Right lobe of liver (tissue), 6 donors: ENCODE measurements at places on chromosomes 7 and 10. TPM values are rescaled to one million over a fixed set of nuclear protein-coding genes. Genes with fewer than 3 reads are reported as not detected.

The ZNF22 gene
- total RNA-seq = 25.2 TPM

GRCh38 chr10:98257961-98258360 lies 10.0 kb downstream of the LOXL4 start:
- no peak overlapping the region for H3K27ac ChIP-seq
- no peaks in the 10 kb centered on the region for H3K27me3 ChIP-seq
- no peaks in the 10 kb centered on the region for H3K36me3 ChIP-seq
- no peak for DNase-seq
- H3K4me3 ChIP-seq = no peak overlapping the region

The LFNG gene
- 1.0 TPM for total RNA-seq

The CFAP46 gene
- total RNA-seq = 0.31 TPM

- H3K4me1 ChIP-seq = peaks cover 11% of the 10 kb centered on the region
- H3K36me3 ChIP-seq = no peaks in the 10 kb centered on the region
- H3K27me3 ChIP-seq = no peaks in the 10 kb centered on the region
These were observed 1.7 kb downstream of the URGCP start for GRCh38 chr7:43904533-43905208.

GRCh38 chr7:87475359-87476178 lies at the start of gene ABCB4:
Gene ABCB4 (minus strand): TSS chr7:87475680. CDS start chr7:87475465, 215 bp downstream.
- peak within 1 kb of the TSS; percentile 79 for H3K4me3 ChIP-seq
- no peaks in the 10 kb centered on the region for H3K27me3 ChIP-seq
- no peaks in the 10 kb centered on the region for H3K36me3 ChIP-seq
- peak within 1 kb of the TSS; percentile 84 for H3K27ac ChIP-seq
- DNase-seq = peak; percentile 82

GRCh38 chr7:74418538-74418937 lies 35.2 kb upstream of the GTF2IRD1 start:
- H3K4me3 ChIP-seq = no peak overlapping the region
- H3K36me3 ChIP-seq = no peaks in the 10 kb centered on the region
- H3K27me3 ChIP-seq = no peaks in the 10 kb centered on the region
- H3K4me1 ChIP-seq = no peaks in the 10 kb centered on the region

GRCh38 chr10:103055105-103055504 lies 137.0 kb downstream of the CNNM2 start:
- H3K4me1 ChIP-seq = no peaks in the 10 kb centered on the region
- DNase-seq = no peak
- no peaks in the 10 kb centered on the region for H3K27me3 ChIP-seq
- H3K4me3 ChIP-seq = no peak overlapping the region
- no peaks in the 10 kb centered on the region for H3K36me3 ChIP-seq
- no peak overlapping the region for H3K27ac ChIP-seq

DNA sequence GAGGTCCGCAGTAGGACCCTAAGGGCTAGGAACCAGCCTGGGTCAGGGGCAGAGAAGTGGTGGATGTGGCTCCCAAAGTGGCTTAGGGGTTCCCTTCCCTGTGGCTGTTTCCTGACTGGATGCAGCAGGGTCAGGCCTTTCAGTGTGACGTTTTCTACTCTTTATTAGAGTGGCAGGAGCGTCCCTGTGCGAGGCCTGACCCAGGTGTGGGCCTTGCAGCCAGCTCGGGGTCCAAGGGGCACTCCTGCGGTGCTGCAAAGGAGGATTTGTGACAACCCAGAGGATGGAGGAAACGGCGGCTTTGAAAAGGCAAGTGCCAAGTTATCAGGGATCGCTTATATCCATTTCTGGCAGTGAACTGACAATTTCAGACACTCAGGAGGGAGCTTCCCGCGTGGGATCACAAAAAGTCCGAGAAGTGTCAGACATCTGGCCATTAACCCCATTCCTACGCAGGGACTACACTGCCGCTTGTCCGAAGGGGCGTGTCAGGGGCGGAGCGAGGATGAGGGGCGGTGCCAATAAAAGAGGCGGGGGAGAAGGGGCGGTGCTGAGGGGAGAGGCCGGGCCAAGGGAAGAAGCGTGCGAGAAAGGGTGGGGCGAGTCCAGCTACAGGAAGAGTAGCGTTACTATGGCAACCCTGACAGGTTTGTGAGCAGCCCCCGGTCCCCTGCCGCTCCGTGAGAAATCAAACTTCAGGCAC lies 98.8 kb upstream of the ZNF722 start:
- H3K27me3 ChIP-seq = no peaks in the 10 kb centered on the region
- H3K4me3 ChIP-seq = peak overlapping the region; percentile 71
- no peaks in the 10 kb centered on the region for H3K36me3 ChIP-seq
- H3K4me1 ChIP-seq = no peaks in the 10 kb centered on the region
- no peak overlapping the region for H3K27ac ChIP-seq

GRCh38 chr7:41696323-41696916 lies 6.5 kb downstream of the INHBA start:
- peak overlapping the region; percentile 44 for H3K4me3 ChIP-seq
- H3K36me3 ChIP-seq = no peaks in the 10 kb centered on the region
- peak overlapping the region; percentile 11 for H3K27ac ChIP-seq
- H3K27me3 ChIP-seq = no peaks in the 10 kb centered on the region

- no peak for DNase-seq
- peaks cover 3% of the 10 kb centered on the region for H3K4me1 ChIP-seq
- H3K4me3 ChIP-seq = no peak overlapping the region
- H3K36me3 ChIP-seq = no peaks in the 10 kb centered on the region
- no peak overlapping the region for H3K27ac ChIP-seq
These were observed 170.8 kb downstream of the AUTS2 start for GRCh38 chr7:69768986-69769595.

DNA sequence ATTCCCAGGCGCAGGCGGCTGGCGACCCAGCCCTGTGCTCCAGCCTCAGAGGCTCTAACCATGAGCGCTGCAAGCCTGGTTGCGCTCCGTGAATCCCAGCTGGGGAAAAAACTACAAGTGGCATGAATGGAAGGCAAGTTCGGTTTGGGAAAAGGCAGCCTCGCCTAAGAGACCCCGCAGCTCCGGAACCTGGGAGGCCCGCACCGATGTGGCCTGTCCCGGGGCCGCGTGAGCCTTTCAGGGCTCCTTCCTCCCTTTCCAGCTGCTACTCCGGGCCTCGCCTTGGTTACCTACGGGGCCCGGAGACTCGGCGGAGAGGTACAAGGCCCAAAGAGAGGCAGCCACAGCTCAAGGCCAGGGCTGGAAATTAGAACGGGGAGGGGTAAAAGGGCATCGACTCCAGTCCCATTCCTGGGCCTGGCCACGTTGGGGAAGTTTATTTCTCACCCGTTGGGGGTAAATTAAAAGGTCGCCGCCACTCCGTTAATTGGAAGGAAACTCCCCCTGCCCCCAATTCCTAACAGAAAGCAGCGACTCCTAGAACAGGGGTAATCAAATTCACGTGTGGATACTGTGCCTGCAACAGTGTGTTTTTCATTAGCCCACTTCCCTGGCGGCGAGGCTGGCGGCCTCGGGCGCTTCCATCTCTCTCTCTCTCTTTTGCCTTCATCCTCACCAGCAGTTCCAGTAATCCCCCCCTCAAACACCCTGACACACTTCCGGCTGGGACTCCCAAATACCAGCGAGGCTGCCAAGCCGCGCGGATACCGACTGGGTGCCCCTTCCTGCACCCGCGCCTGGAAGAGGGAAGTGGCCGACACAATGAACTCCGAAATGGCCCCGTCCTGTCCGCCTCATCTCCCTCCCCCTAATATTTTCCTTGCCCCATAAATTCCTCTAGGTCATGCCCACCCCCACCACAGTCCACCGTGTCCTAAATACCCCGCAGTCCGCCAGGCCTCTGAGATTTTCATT lies 1.5 kb upstream of the HOXA9 start:
- H3K4me3 ChIP-seq = no peak overlapping the region
- H3K27me3 ChIP-seq = peaks cover 35% of the 10 kb centered on the region
- H3K36me3 ChIP-seq = no peaks in the 10 kb centered on the region
- no peaks in the 10 kb centered on the region for H3K4me1 ChIP-seq

- H3K4me1 ChIP-seq = peaks cover 3% of the 10 kb centered on the region
- no peak overlapping the region for H3K4me3 ChIP-seq
- no peaks in the 10 kb centered on the region for H3K36me3 ChIP-seq
- H3K27ac ChIP-seq = no peak overlapping the region
- no peak for DNase-seq
These were observed 77.5 kb upstream of the KCNMA1 start for GRCh38 chr10:77715088-77715487.

- no peak for DNase-seq
- H3K36me3 ChIP-seq = no peaks in the 10 kb centered on the region
- no peak overlapping the region for H3K27ac ChIP-seq
These were observed 57.8 kb upstream of the MSRB2 start for GRCh38 chr10:23037561-23037960.

GRCh38 chr7:129843365-129843898 lies 109.3 kb downstream of the UBE2H start:
- peaks cover 7% of the 10 kb centered on the region for H3K36me3 ChIP-seq
- H3K4me3 ChIP-seq = no peak overlapping the region
- H3K27me3 ChIP-seq = no peaks in the 10 kb centered on the region
- H3K4me1 ChIP-seq = no peaks in the 10 kb centered on the region
- no peak for DNase-seq

DNA sequence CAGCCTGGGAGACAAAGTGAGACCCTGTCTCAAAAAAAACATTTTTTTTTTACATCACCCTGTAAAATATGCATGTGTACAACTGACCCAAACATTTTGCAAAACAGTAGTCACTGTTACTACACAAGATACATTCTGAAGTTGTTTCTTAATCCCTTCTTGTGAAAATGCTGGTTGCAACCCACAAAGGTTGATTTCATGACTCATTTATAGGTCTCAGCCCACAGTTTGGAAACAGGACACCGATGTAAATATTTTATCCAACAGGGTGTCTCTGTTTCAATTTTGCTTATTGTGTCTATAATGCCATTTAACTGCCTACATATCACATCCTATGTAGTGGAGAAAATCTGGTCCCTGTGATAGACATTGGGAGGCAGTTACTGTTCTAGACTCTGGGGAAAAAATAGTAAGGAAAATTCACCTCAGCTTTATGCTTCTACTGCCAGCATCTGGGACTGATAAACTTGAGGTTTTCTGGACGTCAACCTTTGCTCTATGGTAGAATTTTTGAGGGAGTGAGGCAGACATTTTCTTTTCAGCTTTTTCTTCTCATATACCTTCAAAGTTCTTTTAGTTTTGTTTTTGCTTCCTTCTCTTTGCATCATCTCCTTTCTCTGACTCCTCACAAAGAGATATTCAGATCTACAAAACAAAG lies 1.6 kb upstream of the RAB19 start:
- H3K36me3 ChIP-seq = no peaks in the 10 kb centered on the region
- no peak overlapping the region for H3K4me3 ChIP-seq
- DNase-seq = no peak
- no peaks in the 10 kb centered on the region for H3K4me1 ChIP-seq

- no peaks in the 10 kb centered on the region for H3K4me1 ChIP-seq
- no peaks in the 10 kb centered on the region for H3K27me3 ChIP-seq
- no peaks in the 10 kb centered on the region for H3K36me3 ChIP-seq
- no peak overlapping the region for H3K4me3 ChIP-seq
- no peak overlapping the region for H3K27ac ChIP-seq
These were observed 217.9 kb downstream of the GALNT17 start for GRCh38 chr7:71349682-71350481.

DNA sequence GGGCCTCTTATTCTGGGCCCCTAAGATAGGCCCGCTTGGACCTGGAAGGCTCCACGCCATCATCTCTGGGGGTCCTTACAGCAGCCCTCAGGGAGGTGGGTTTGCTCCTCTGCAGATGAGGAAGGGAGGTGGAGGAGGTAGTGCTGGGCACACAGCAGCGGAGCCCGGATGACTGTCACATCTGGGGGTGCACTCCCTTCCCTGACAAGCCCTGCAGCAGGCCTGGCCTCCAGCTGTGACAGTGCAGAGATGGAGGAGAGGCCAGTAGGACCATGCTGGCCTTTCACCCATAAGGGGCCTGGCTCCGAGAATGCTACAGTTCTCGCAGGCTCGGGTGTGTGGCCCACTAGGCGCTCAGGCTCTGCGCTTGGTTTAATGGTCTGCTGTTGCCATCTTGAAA lies 9.2 kb downstream of the GDF2 start:
- H3K4me1 ChIP-seq = no peaks in the 10 kb centered on the region
- no peak for DNase-seq
- no peaks in the 10 kb centered on the region for H3K27me3 ChIP-seq
- H3K36me3 ChIP-seq = no peaks in the 10 kb centered on the region
- H3K4me3 ChIP-seq = no peak overlapping the region

GRCh38 chr7:117025891-117026290 lies 72.6 kb downstream of the ST7 start:
- no peaks in the 10 kb centered on the region for H3K36me3 ChIP-seq
- H3K27ac ChIP-seq = no peak overlapping the region
- H3K4me1 ChIP-seq = peaks cover 10% of the 10 kb centered on the region
- DNase-seq = no peak
- H3K4me3 ChIP-seq = no peak overlapping the region
- no peaks in the 10 kb centered on the region for H3K27me3 ChIP-seq

DNA sequence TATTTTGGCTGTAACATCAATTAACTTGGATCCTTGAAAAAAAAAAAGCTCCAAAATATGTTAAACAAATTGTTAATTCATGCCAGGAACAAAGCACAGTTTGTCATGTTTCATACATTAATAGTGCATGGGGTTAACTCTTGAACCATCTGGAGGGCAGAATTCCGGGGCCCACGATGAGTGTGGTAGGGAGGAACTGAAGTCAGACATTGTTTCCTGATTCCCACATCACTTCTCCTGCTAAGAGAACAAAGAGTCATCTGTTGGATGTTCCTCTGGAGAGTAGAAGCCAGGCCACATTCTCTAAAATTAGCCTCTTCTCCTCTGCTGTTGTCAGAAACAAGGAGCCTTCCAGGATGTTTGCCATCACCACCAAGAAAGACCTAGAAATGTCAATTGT lies 54.6 kb downstream of the TMEM178B start:
- no peaks in the 10 kb centered on the region for H3K27me3 ChIP-seq
- H3K4me3 ChIP-seq = no peak overlapping the region
- no peaks in the 10 kb centered on the region for H3K4me1 ChIP-seq
- no peaks in the 10 kb centered on the region for H3K36me3 ChIP-seq

GRCh38 chr10:48937796-48938195 lies 1.8 kb downstream of the LRRC18 start:
- no peaks in the 10 kb centered on the region for H3K4me1 ChIP-seq
- H3K27ac ChIP-seq = no peak overlapping the region
- H3K36me3 ChIP-seq = no peaks in the 10 kb centered on the region

The AKR1C8 gene
- 25.1 TPM for total RNA-seq

GRCh38 chr7:66054063-66054462 lies 21.6 kb upstream of the ASL start:
- H3K27me3 ChIP-seq = no peaks in the 10 kb centered on the region
- DNase-seq = no peak
- no peak overlapping the region for H3K27ac ChIP-seq
- H3K36me3 ChIP-seq = no peaks in the 10 kb centered on the region
- no peak overlapping the region for H3K4me3 ChIP-seq

- H3K27me3 ChIP-seq = peaks cover 5% of the 10 kb centered on the region
- DNase-seq = no peak
- H3K4me3 ChIP-seq = no peak overlapping the region
- no peaks in the 10 kb centered on the region for H3K4me1 ChIP-seq
- no peak overlapping the region for H3K27ac ChIP-seq
These were observed 708 bp upstream of the GPR85 start for GRCh38 chr7:113087071-113087998.

GRCh38 chr7:98200364-98200763 lies 10.9 kb upstream of the BHLHA15 start:
- H3K27ac ChIP-seq = no peak overlapping the region
- DNase-seq = no peak
- H3K4me3 ChIP-seq = no peak overlapping the region
- H3K36me3 ChIP-seq = peaks cover 7% of the 10 kb centered on the region
- H3K4me1 ChIP-seq = no peaks in the 10 kb centered on the region

The MICU1 gene
- total RNA-seq = 25.7 TPM

The MYO1G gene
- total RNA-seq = 2.6 TPM

- no peak overlapping the region for H3K27ac ChIP-seq
- no peaks in the 10 kb centered on the region for H3K27me3 ChIP-seq
- DNase-seq = no peak
- H3K4me1 ChIP-seq = no peaks in the 10 kb centered on the region
These were observed 202.5 kb downstream of the ADARB2 start for GRCh38 chr10:1534820-1535219.

The FAM221A gene
- 4.2 TPM for total RNA-seq

GRCh38 chr10:43904301-43904700 lies 255.6 kb upstream of the ZNF32 start:
- H3K4me3 ChIP-seq = no peak overlapping the region
- no peaks in the 10 kb centered on the region for H3K27me3 ChIP-seq
- H3K27ac ChIP-seq = no peak overlapping the region
- peaks cover 11% of the 10 kb centered on the region for H3K4me1 ChIP-seq
- DNase-seq = peak; percentile 39
